DMS79 (cell line): ENCODE measurements at places on chromosomes 12 and 14.
A peak's percentile ranks its signal among the peaks of the same experiment; 100 is the strongest.

- DNase-seq, result no peak
These were observed 9.7 kb downstream of the JDP2 start for GRCh38 chr14:75437201-75438143.

- DNase-seq, result no peak
These were observed 43.0 kb upstream of the NTF3 start for GRCh38 chr12:5388581-5389535.

DNA sequence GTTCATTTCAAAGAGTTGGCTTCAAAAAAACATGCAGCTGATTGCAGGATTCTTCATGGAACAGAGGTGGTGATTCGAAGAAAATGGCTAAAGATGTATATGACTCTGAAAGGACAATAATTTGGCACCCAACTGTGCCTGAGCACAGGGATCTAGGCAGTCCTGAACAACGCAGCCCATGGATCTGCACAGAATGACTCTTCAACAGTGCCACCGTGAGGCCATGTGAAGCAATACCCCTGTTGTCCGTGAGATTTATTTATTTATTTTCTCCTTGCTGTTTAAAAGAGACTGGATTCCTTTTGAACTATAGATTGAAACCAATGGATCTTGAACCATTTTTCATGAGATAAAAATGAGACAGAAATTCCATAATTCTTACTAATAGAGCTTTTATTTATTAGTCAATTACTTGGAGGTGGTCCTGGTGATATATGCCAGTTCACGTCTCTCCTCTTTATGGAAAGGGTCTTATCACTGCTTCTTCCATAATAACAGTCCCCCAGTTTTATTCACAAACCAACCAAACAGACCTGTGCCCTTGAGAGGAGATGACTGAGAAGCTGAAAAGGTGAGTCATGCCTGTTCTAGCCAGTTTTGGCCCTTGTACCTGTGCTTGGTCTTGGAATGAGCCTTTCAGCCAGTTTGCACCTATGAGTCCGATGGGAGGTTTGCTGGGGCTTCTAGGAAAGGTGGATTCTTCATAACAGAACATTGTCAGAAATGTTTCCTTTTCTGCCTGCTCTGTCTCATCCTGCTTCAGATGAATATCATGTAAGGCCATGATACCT, 1598.3 kb downstream of the AACS start:
- DNase-seq, result no peak

- DNase-seq, result no peak
These were observed 550.8 kb upstream of the TMEM132C start for GRCh38 chr12:127716166-127716565.

DNA sequence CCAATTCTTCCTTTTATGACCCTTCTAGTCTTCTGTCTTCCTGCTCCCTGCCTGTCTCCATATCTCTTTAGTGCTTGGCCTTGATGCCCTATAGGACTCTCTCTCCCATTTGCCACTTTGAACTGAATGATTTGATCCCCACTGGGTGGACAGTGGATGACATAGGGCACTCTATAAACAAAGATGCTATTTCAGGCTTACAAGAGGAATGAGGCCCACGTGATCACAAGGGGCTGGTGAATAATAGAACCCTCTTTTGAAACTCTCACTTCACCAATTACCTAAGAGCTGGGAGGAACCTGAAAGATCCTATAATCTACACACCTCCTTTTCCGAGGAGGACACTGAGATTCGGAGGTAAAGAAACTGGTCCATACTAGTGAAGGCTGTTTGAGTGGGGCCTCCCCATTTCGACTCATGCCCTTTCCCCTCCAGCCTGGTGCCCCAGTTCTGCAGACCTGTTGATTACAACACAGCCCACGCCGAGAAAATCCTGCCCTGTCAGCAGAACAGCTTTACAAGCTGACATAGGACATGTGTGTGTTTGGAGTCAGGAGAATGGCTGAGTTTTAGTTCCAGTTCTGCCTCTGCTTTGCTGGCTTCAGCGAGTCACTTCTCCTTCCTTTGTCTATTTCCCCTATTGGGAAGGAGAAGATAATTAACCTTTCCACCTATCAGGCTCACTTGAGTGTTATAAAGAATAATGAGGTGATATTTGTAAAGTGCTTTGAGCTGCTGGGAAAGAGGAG, 400.3 kb downstream of the ZFP36L1 start:
- no peak for DNase-seq

DNA sequence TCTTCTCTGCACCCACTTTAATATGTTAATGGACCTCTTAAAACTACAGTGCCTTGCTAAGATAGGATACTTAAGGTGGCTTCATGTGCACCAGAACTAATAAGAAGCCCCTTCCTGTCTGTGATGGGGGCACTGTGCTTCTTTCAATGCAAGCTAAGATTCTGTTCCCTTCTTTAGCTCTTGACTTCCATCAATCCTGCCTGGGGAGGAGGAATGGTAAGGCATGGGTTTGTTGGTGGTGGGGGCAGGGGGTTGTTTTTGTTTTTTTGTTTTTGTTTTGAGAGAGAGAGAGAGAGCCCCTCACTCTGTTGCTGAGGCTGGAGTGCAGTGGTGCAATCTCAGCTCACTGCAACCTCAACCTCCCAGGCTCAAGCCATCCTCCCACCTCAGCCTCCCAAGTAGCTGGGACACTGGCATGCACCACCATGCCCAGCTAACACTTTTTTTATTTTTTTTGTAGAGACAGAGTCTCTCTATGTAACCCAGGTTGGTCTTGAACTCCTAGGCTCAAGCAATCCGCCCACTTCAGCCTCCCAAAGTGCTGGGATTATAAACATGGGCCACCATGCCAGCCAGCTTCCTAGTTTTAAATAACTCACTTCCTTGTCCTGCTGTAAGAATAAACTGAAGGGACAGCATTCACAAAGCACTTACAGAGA, 4.5 kb upstream of the KRT3 start:
- no peak for DNase-seq

DNA sequence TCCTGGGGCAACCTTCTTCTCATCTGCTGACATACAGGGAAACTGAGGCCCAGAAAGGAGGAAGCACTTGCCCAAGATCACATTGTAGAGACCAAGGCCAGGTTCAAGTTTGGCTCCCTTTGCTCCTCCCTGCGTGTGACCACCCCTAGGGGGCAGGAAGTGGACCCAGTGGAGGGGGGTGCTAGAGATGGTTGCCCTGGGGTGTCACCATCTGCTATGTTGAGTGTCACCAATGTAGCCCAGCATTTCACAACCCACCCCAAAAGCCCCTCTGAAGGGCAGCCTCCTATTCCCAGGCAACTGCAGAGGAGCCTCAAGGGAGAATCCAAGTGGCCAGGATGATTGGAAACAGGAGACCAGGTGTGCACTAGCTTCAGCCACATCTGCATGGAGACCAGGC, 12.0 kb upstream of the RBM19 start:
- DNase-seq, result no peak

DNA sequence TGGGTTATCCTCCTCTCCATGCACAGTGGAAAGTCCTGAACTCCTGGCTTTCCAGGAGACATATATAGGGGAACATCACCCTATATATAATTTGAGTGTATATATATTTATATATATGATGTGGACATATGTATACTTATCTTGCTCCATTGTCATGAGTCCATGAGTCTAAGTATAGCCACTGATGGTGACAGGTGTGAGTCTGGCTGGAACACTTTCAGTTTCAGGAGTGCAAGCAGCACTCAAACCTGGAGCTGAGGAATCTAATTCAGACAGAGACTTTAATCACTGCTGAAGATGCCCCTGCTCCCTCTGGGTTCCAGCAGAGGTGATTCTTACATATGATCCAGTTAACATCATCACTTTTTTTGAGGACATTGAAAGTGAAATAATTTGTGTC, 4.4 kb downstream of the SSTR1 start:
- no peak for DNase-seq

DNA sequence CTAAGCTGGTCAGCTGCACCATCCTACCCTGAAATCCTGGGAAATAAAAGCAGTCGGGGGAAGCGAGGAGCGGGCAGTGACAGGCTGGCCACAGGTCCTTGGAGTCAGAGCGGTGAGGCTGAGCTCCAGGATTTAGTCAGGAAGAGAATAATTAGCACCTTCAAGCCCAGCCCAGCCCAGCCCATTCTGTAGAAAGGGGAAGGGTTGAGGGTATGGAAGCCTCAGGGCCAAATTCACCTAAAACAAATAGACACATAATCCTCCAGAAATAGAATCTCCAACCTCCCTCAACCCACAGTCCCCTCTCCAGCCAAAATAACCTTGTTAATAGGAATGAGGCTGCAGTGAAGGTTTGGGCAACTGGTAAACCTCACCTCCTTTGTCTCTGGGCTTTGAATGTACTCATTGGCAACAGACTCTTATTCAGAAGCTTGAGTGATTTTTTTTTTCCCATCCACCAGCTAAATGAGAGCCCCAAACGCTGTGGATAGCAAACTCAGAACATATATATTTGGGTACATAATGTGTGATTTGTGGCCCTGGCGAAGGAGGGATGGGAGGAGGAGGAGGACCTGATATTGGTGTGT, 334.1 kb downstream of the DPF3 start:
- no peak for DNase-seq

GRCh38 chr14:101231828-101232227, 328.3 kb upstream of the RTL1 start:
- no peak for DNase-seq

- DNase-seq, result no peak
These were observed 2.9 kb upstream of the SIX6 start for GRCh38 chr14:60506010-60506409.

DNA sequence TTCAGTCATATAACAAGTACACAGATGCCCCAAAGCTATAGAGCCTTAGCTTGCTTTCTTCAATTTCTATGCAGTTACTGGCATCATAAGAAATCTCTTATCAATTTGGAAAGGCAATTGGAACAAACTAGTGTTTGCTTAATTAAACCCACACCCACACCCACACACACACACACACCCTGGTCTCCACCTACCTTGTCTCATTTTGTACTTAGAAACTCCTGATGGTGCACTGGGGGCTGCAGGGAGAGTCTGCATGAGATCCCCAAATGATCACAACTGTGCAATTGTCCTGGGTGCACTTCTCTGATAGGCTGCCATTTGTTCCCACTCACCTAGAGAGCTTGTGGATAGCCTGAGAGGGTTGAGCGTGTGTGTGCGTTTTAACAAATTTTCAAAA, 40.5 kb upstream of the PTCSC3 start:
- peak; percentile 74 for DNase-seq

GRCh38 chr14:93974833-93975232, 1.5 kb downstream of the ASB2 start:
- no peak for DNase-seq

GRCh38 chr12:88836156-88836555, 255.9 kb upstream of the KITLG start:
- DNase-seq, result no peak

- DNase-seq, result no peak
These were observed 121.0 kb upstream of the ARHGAP5 start for GRCh38 chr14:31955936-31956579.

DNA sequence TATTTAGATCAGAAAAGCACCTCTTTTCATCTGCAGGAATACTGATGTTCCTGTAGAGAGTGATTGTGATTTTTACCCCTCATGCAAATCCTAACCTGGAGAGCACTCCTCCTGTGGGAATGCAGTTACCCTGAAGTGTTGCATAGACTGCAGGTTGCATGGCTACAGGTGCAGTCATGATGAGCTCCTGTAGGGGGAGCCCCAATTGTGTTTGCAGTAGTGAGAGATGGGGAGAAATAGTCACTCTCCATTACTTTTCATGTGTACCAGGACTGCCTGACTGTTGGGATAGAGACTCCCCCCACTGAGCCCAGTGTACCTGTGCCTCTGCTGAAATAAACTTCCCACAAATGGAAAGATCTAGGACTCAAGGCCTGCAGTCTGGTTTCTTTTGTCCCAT, 1086.5 kb downstream of the SLC6A15 start:
- no peak for DNase-seq

DNA sequence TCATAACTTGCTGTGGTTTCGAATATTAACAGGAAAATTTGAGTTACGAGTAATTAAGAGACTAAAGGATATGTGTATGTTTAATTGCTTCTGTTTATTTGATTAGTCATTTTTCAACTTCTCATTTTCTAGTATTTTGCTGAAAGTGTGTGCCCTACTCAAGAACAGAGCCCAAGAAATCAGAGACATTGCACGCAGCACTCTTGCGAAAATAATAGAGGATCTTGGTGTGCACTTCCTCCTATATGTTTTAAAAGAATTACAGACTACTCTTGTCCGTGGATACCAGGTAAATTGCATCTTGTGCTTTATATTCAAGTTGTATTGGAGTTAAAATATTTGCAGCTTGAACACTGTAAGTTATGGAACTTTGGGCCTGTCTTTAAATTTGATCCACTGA, 50.8 kb downstream of the ARL1 start:
- no peak for DNase-seq
